ENCODE measurements at places on chromosomes 7 and 10.

GRCh38 chr7:134699899-134700298 lies 53.2 kb downstream of the BPGM start:
- no peaks in the 10 kb centered on the region for H3K36me3 ChIP-seq
- H3K27me3 ChIP-seq = no peaks in the 10 kb centered on the region
- no peak overlapping the region for H3K27ac ChIP-seq

GRCh38 chr7:108236681-108237415 lies 106.7 kb upstream of the LAMB4 start:
- no peak overlapping the region for H3K4me3 ChIP-seq
- H3K27ac ChIP-seq = peak overlapping the region; percentile 8
- H3K36me3 ChIP-seq = no peaks in the 10 kb centered on the region

DNA sequence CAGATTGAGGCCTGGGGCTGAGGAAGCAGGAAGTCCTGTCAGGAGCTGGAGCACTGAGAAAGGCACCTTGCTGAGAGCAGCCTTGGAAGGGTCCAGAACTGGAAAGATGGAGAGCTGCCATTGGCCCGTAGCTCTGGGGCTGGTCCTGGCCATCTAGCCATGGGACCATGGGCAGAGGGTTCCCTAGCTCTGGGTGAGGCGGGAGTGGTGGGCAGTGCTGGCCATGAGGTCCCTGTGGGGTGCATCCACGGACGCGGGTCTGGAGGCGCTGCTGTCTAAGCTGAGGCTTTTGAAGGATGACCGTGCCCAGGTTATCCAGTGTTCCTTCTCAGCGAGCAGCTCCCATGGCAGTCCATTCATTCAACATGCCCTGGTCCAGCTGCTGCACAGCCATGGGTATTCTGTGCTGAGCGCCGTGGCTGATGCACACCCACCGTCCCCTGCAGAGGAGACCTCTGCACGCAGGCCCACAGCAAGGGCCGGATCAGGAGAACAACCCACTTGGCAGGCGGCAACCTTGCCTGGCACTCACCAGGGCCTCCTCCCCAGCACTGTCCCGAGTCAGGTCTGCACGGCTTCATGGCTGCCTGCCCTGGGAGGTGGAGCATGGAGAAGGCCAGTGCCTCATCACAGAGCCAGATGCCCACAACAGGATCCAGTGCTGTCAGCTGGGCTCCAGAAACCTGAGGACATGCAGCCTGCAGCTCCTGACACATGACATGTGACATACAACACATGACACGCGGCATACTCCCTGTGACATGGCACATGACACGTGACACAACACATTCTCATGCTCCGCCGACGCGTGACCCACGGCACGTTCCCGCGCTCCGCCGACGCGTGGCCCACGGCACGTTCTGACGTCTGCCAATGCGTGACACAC lies 121.9 kb downstream of the INPP5A start:
- no peak for DNase-seq
- H3K36me3 ChIP-seq = no peaks in the 10 kb centered on the region
- no peaks in the 10 kb centered on the region for H3K27me3 ChIP-seq
- H3K4me3 ChIP-seq = no peak overlapping the region

- no peak overlapping the region for H3K4me3 ChIP-seq
- H3K27ac ChIP-seq = no peak overlapping the region
- no peaks in the 10 kb centered on the region for H3K27me3 ChIP-seq
- peaks cover 26% of the 10 kb centered on the region for H3K4me1 ChIP-seq
- H3K36me3 ChIP-seq = no peaks in the 10 kb centered on the region
Observed at GRCh38 chr10:71232089-71232998, 20.0 kb downstream of the UNC5B start.

DNA sequence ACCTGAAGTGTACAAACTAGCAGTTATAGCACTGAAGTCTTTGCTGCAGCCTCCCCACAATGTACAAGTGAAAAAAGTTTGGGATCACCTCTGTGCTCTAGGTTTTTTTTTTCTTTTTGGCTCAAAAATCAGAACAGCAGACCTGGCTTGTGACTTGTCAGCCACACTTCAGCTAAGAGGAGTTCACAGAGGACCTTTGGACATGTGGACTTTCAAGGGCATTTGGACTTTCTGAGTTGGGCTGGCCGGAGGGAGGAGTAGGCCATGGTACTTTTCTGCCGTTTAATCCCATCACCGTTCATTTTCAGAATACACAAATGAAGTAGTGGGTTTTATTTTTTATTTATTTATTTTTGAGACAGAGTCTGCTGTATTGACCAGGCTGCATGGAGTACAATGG lies 21.9 kb upstream of the ACSL5 start:
- no peaks in the 10 kb centered on the region for H3K27me3 ChIP-seq
- no peaks in the 10 kb centered on the region for H3K36me3 ChIP-seq
- H3K4me1 ChIP-seq = peaks cover 6% of the 10 kb centered on the region
- H3K27ac ChIP-seq = no peak overlapping the region
- H3K4me3 ChIP-seq = no peak overlapping the region
- DNase-seq = no peak

- no peaks in the 10 kb centered on the region for H3K4me1 ChIP-seq
- H3K36me3 ChIP-seq = no peaks in the 10 kb centered on the region
- no peak overlapping the region for H3K27ac ChIP-seq
- DNase-seq = no peak
- H3K27me3 ChIP-seq = peaks cover 37% of the 10 kb centered on the region
- no peak overlapping the region for H3K4me3 ChIP-seq
Observed at GRCh38 chr7:113199136-113199535, 80.8 kb upstream of the SMIM30 start.

DNA sequence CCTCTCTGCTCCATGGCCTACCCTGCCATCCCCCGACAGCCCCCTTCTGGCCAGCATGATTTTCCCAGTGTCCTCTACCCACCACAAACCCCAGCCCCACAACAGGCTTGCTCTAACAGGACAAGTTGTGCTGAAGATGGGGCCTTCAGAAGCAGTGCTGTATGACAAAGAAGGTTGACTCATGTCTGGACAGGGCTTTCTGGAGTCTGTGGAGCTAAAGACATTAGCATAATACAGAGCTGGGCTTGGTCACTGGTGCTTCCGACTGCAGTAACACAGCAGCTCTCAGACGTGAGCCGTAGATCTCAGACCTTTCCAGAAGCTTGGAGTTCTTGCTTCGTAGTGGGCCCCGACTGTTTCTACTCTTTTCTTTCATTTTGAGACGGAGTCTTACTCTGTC lies 100.5 kb downstream of the GTF2IRD1 start:
- H3K4me3 ChIP-seq = no peak overlapping the region
- DNase-seq = no peak
- H3K27ac ChIP-seq = no peak overlapping the region
- H3K4me1 ChIP-seq = no peaks in the 10 kb centered on the region

DNA sequence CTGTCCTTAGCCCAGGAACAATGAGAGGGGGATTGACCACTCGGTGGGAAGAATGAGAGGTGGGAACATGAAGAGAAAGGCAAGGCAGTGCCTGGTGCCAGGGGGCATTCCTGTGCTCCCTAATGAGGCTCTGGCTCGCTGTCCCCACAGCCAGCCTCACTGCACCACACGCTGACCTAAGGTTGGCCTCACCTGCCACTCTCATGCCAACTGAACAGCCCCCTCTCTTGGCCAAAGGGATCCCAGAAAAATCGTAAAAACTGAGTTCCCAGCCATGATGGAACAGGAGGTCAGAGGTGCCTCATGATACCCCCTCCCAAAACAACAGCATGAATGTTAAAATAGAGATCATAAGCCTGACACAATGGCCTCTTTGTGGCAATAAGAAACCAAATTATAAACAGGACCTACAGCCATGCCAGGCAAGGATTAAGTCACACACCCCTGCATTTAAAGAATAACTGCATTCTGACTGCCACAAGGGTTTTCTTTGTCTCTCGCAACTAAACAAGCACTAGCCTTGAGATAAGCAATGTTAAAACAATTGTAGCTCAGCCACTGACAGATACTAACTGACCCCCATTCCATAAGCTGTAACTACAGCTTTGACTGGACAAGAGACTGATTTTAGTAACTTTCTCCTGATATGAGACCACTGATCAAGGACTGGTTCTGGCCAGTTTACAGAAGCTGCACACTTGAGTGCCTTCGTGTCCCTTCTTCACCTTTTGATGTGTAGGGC lies 149.2 kb downstream of the SH2D4B start:
- H3K4me3 ChIP-seq = no peak overlapping the region
- no peak overlapping the region for H3K27ac ChIP-seq
- DNase-seq = no peak
- H3K4me1 ChIP-seq = no peaks in the 10 kb centered on the region
- H3K27me3 ChIP-seq = no peaks in the 10 kb centered on the region
- H3K36me3 ChIP-seq = no peaks in the 10 kb centered on the region

DNA sequence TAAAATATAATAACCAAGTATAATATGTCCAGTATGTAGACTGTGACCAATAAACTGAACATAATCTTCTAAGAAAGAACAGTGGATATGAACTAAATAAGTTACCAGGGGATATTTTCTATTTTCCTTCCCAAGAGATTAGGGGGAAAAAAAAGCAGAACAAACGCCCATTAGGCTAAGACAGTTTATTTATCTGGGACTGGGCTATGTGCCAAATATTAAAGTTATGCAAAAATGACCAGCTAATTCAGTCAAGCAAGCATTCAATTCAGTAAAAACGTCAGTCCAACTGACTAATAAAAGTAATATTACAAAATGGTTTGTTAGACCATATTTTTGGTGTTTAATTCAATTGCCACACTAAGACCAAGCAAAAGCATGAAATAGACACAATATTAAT lies 122.2 kb downstream of the TSPAN12 start:
- no peaks in the 10 kb centered on the region for H3K36me3 ChIP-seq
- no peak for DNase-seq
- peaks cover 23% of the 10 kb centered on the region for H3K4me1 ChIP-seq
- H3K4me3 ChIP-seq = no peak overlapping the region
- H3K27ac ChIP-seq = no peak overlapping the region

GRCh38 chr10:6123532-6123931 lies 34.7 kb downstream of the RBM17 start:
- peaks cover 4% of the 10 kb centered on the region for H3K4me1 ChIP-seq
- no peak overlapping the region for H3K4me3 ChIP-seq
- DNase-seq = no peak
- no peaks in the 10 kb centered on the region for H3K36me3 ChIP-seq

- no peak overlapping the region for H3K4me3 ChIP-seq
- no peaks in the 10 kb centered on the region for H3K27me3 ChIP-seq
- no peak for DNase-seq
- no peak overlapping the region for H3K27ac ChIP-seq
- H3K36me3 ChIP-seq = peaks cover 21% of the 10 kb centered on the region
Observed at GRCh38 chr10:5460468-5461202, 38.7 kb downstream of the CALML5 start.

DNA sequence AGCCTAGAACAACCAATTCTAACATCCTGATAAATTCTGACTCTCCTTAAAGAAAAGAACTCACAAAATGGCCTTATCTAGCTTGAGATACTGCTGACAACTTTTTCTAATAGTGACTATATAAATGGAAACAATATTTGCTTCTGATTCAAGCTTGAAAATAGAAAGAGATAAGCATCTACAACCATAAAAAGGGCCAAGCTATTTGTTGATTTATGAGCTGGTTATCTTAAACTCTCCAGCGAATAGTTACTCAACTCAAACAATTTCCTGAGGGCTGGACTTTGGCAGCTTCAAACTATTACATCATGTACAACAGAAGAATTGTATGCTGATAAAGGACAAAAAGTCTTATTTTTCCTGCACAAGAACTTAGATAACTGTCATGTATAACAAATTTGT lies 4.6 kb downstream of the USP54 start:
- H3K4me1 ChIP-seq = peaks cover 43% of the 10 kb centered on the region
- no peak for DNase-seq
- H3K27me3 ChIP-seq = no peaks in the 10 kb centered on the region
- no peak overlapping the region for H3K27ac ChIP-seq

- no peaks in the 10 kb centered on the region for H3K36me3 ChIP-seq
- DNase-seq = no peak
- H3K4me3 ChIP-seq = no peak overlapping the region
Observed at GRCh38 chr10:87558333-87558732, 53.6 kb downstream of the MINPP1 start.

DNA sequence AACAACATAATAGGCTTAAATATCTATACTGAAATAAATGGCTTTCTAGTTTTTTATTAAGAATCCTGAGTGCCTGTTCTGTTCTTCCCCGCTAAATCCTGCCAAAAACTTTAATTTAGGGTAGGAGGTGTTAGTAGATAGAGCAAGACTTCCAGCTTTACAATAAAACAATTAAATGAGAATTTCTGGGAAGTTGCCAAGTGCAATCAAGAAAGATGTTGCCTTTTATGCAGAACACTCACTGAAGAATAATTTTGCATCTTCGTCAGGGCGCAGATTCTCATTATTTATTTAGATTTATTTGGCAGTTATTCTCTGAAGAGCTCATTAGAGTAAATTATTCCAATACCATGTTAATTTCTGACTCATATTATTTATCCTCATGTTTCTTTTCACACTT lies 103.2 kb upstream of the GPR141 start:
- H3K4me1 ChIP-seq = no peaks in the 10 kb centered on the region
- no peak overlapping the region for H3K27ac ChIP-seq
- H3K27me3 ChIP-seq = no peaks in the 10 kb centered on the region
- H3K4me3 ChIP-seq = no peak overlapping the region

- no peak overlapping the region for H3K4me3 ChIP-seq
- H3K27ac ChIP-seq = no peak overlapping the region
- no peaks in the 10 kb centered on the region for H3K4me1 ChIP-seq
- no peaks in the 10 kb centered on the region for H3K36me3 ChIP-seq
- DNase-seq = no peak
- no peaks in the 10 kb centered on the region for H3K27me3 ChIP-seq
Observed at GRCh38 chr7:80362677-80363076, 149.2 kb downstream of the GNAT3 start.

DNA sequence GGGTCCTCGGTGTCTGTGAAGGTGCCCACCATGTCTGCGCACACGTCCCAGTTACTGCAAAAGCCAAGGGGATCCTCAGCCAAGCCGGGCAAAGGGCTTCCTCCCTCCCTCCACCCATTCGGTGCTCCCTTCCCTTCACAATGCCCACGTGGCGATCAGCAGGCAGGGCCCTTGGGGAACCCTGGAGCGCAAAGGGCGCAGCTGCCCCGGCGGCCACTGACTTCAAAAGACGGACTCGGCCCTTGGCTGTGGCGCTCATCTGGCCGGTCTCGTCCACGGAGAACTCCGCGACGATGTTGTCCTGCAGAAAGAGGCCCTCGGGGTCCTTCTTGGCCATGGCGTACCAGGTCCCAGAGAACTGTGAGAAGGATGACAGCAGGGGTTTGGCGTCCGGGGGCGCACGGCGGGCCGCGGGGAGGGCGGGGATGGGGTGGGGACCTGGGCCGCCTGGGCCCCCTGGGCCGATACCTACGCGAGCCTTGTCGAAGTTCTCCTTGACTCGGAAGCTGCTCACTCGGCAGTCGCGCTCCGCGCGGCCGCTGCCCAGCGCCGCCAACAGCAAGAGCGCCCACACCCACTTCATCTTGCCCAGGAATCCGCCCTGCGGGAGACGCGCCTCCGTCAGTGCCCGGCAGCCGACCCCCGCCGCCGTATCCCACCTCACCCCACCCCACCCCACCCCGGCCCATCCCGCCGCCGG lies 439 bp downstream of the RBP4 start:
- H3K27ac ChIP-seq = no peak overlapping the region
- peaks cover 11% of the 10 kb centered on the region for H3K4me1 ChIP-seq
- peak overlapping the region; percentile 62 for H3K4me3 ChIP-seq
- peaks cover 80% of the 10 kb centered on the region for H3K27me3 ChIP-seq

Measured in neural progenitor cell (in vitro differentiated cells).